ENCODE measurements at places on chromosomes 5 and 9. TPM values are rescaled to one million over a fixed set of nuclear protein-coding genes. Genes with fewer than 3 reads are reported as not detected.

- no peak for DNase-seq
These were observed 179.2 kb upstream of the OTULINL start for GRCh38 chr5:14402424-14402823.

DNA sequence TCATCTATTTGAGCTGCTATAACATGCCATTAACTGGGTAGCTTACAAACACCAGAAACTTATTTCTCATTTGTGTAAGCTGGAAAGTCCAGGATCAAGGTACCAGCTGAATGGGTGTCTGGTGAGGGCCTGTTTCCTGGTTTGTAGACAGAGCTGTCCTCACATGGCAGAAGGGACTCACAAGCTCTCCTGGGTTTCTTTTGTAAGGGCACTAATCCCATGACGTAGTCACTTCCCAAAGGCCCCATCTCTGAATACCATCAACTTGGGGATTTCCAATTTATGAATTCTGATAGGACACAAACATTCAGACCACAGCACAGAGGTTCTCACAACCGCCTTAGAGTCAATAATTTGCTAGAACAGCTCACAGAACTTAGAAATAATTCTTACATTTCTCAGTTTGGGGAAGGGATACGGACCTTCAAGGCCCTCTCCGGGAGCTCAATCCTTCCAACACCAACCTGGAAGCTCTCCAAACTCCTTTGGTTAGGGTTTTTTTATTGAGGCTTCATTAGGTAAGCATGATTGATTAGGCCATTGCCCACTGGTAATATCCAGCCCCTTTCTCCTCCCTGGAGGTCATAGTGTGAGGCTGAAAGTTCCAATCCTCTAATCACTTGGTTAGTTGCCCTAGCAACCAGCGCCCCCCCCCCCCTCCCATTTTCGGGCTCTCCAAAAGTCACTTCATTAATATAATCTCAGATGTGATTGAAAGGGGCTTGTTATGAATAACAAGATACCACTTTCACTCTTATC lies 7.6 kb upstream of the DNAJA1 start:
- no peak for DNase-seq

The C6 gene
- polyA plus RNA-seq: not detected

DNA sequence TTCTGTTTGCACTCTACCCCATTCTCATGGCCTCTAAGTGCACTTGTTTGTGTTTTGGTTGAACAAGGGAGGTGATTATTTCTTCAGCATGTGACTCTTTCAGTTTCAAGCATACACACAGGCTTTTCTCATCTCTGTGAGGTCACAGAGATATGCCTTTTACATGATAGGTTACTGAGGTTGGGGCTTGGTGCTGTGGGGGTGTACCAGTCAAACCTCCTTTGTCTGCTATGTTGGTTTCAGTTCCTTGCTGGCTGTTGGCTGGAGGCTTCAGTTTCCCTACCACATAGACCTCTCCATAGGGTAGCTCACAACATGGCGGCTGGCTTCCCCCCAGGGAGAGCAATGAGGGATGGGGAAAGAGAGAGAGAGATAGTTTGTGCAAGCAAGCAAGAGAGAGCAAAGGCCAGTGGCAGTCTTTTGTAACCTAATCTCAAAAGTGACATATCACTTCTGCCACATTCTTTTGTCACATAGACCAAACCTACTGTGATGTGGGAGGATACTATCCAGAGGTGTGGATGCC lies 96.7 kb upstream of the SEMA6A start:
- DNase-seq: no peak

GRCh38 chr5:14413331-14413750 lies 168.3 kb upstream of the OTULINL start:
- DNase-seq: peak; percentile 83
